NCI-H1417 (cell line): ENCODE measurements at places on chromosomes 3 and 15.
A peak's percentile ranks its signal among the peaks of the same experiment; 100 is the strongest.

GRCh38 chr3:141489203-141489602 is 2.4 kb downstream of the RASA2 start:
- no peak for DNase-seq

GRCh38 chr3:64163755-64164148 is 61.5 kb downstream of the PRICKLE2 start:
- no peak for DNase-seq

DNA sequence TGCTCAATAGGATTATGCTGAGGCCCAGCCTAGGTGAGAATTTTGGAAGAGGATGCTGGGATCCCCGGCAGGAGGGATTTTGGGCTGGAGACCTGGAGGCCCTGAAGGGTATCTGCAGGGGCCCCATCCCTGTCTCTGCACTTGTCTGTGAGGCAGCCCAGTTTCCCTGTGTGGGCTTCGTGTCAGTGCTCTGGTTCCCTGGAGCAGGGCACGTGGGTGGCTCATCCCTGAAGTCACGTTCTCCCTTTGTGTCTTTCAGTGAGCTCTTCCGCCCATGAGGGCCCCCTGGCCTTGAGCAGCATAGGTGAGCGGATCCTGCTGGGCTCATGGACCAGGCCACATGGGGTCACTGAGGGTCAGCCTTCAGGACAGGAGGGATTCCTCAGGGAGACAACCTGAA is 217.9 kb downstream of the SNRPN start:
- DNase-seq, result no peak

DNA sequence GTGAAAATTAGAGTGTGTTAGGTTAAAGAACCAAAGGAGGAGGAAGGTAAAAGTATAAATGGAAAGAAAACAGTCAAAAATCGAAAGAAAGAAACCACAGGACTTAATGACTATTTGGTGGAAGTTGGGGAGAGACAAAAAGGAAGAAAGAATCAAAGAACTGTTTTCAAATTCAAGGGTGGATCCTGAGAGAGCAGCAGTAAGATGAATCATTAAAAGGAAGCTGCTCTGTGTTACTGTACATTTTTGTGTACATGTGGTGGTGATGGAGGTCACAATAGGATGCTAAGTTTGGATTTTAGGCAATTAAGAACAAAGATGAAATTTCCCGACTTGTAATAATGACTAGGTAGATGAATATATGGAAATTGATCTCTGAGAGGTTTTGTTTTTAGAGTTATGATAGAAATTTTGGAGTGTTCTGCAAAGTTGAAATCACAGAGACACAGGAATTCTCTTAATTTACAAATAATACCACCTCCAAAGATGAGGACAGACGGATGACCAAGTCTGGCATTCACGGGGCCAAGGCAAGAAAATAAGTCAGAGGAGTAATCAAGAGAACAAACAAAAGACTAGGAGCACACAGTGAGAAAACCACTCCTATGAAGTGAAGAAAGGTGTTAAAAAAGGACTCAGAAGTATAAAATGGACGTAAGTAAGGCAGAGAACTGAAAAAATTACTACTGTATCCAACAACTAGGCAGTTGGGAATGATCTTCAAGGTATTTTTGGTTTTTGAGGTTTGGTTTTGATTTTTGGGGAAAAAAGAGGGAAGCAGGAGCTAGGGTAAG is 7.1 kb downstream of the DHX36 start:
- DNase-seq, result no peak

DNA sequence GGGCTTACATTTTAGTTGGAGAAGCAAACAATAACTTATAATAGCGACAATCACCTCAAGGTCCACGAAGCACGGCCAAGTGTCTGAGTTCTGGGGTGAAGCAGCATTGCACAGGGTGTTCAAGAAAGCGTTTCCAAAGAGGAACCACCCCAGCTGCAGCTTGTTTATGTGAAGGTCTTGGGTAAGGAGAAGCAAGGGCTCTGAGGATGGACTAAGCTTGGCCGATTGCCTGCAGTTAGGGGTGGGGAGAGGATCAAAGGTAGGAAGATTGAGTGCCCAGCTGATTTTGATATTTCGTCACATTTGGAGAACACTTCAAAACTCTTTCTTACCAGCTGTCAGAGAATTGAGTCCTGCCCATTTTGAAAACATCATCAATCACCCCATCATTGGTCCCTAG is 321.6 kb upstream of the DNAJC19 start:
- DNase-seq, result peak; percentile 40

DNA sequence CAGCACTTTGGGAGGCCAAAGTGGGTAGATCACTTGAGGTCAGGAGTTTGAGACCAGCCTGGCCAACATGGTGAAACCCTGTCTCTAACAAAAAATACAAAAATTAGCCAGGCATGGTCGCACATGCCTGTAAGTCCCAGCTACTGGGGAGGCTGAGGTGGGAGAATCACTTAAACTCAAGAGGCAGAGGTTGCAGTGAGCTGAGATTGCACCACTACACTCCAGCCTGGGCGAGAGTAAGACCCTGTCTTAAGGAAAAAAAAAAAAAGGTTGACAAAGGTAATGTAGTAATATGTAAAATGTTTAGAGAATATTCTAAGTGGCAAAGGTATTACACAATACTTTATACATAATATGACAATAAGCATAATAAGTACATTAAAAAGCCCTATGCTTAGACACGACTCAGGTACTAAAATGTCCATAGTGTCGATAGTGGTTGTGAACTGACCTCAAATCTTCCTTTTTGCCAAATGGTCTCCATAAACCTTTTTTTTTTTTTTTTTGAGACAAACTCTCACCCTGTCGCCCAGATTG is 16.5 kb downstream of the RPN1 start:
- no peak for DNase-seq

GRCh38 chr3:147906285-147906684 is 497.1 kb downstream of the ZIC1 start:
- DNase-seq, result no peak

DNA sequence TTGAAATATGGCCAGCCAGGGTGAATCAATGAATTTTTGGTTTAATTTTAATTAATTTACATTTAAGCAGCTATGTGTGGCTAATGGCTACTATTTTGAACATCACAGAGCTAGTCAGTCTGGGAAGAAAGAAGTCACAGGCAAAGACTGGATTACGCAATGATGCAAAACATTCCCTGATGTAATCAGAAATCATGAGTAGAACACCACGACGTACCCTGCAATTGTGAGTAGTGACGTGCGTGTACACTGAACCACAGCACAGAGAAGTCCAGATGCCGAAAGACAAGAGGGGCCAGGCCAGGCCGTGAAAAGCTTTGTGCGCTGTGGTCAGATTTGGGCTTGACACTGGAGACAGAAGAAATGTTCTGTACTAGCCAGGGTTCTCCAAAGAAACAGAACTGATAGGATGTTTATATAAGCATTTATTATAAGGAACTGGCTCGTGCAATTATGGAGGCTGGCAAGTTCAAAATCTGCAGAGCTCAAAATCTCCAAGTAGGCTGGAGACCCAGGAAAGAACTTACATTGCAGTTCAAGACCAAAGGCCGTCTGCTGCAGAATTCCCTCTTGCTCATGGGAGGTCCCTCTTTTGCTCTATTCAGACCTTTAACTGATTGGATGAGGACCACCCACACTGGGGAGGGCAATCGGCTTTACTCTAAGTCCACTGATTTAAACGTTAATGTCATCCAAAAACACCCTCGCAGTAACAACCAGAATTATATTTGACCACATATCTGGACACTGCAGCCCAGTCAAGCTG is 44.6 kb downstream of the SH3BP5 start:
- DNase-seq, result no peak

- DNase-seq, result no peak
Measured at GRCh38 chr3:54759166-54759565, 168.7 kb downstream of the LRTM1 start.

DNA sequence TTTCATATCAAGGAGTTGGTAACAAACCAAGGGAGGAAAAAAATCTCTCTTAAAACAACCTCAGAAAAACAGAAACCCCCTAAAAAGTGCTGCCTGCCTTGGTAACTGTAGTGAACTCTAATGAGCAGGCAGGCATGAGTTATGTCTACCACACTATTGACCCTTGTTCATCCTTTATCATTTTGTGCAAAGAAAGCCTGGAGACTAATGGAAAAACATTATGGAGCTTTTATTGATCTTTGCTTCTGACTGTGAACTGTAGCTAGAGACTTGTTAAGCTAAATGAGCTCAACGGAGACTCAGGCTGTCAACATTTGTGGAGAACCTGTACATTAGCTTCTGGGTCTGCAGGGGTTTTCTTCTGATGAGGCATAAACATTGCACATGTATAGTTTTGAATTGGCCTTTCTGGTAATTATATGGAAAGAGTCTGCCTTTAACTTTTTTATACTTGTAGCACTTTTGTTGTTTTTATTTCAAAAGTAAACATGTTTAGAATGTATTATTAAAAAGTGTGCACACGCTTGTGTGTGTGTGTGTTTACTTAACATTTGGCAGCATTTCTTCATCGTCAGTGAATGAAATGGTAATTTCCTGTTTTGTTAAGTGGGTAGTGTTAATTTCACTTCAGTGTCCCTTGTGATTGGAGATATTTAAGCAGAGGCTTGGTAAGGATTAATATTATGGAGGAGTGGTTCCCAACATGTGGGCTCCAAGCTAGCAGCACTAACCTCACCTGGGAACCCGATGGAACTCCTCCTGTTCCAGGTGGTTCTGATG is 15.9 kb upstream of the SPTSSB start:
- no peak for DNase-seq

DNA sequence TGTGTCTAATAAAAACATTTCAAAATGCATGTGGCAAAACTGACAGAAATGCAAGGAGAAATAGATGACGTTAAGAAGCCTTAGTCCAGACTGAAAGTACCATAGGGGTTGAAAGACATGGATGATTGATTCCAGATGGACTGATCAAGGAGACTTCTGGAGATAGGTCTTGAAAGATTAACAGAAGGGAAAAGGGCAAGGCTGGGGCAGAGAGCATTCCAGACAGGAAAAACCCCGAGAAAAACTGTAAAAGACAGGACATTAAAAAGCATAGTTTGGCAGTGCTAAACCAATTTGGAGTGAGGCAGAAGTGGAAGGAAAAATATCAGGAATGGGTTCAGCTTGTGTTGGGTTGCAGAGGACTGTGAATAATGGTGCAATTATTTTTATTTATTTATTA is 375.2 kb upstream of the SGO1 start:
- DNase-seq, result no peak

GRCh38 chr3:15708882-15709677 is 88.7 kb downstream of the ANKRD28 start:
- no peak for DNase-seq

GRCh38 chr3:8450618-8451017 is 51.0 kb upstream of the LMCD1 start:
- DNase-seq, result no peak

DNA sequence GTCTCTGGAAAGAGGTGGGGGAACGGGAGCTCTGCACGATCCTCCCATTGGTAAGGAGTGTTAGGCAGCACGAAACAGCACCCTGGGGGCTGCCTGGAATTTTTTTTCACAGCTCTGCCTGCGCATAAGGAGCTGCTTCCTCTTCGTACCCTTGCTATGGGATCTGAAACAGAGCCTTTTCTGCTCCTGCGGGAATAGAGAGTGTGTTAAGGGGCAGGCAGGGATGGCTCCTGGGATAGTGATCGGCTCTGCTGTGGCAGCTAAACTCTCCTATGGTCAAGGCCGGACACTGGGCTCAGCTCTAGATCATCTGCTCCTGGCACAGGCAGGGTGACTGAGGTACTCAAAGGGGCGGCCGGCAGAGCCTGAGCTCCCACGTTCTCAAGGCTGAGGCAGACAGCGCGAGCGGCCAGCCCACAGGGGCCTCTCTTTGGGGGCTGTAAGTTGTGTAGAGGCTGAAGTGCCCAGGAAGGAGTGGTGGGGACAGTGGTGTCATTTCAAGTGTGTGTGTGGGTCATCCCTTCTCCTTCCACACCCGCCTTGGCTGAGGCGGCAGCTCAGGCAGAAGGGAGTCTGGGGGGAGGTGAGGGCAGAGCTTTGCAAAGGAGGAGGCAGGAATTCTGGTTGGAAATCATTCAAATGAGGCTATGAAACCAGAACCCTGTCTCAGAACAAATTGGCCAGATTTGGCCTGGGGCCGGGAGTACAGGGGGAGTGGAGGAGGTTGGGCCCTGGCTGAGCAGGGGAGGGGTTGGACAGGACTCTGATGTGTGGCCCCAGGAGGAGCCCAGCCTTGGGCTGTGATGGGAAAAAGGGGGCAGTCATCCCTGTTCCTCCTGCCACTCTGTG is 31.0 kb downstream of the EPHB3 start:
- no peak for DNase-seq

GRCh38 chr3:107523289-107523538 is 452 bp downstream of the BBX start:
- peak; percentile 86 for DNase-seq

DNA sequence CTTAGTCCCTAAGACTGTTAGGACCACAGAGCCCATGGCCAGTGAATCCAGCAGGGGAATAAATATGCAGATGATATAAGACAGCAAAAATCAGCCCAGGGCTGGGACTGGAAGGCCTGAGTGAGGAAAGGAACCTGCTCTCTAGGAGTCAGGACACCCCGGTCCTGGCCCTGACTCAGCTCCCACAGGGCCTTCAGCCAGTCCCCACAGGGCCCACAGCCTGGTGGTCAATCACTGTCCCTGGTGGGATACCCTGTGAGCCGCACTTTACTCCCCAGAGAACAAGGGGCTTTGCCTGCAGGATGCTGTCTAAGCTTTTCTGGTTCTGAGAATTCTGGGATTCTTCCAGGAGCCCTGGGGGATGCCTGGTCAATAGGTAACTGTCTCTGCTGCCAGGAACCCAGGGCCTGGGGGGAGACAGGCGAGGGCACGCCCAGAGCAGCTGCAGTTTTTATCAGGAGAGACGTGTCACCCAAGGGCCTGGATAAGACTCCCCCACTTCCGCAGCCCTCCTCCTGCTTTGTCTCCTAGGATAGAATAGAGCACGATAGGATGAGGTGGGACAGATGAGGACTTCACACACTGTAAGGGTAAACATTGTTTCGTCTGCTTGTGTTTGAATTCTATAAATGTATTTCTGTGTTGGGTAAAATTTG is 49.5 kb upstream of the MCF2L2 start:
- DNase-seq, result no peak

DNA sequence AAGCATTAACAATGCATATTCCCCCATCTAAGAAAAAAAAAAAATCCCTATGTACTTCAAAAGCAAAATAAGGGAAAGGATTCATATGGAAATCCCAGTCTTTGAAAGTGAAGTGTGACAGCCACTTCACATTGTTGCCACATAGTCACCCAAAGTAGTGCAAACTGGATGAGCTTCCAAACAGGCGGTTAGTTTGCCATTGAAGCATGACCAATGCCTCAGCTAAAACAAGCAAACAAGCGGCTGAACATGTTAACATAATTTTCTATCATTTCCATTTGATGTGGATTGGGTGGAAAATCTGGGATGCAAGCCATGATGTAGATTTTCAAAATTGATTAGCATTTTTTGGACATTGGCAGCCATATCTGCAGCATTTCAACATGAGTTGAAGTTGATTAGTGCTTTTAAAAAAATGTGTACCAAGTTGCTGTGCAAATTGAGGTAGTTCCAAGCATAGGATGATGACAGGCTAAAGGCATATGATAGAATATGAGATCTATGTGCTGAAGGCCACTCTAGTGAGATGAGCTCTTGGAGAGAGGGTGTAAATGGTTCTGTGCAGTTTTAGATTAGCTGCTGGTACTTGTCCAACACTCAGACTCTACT is 405.2 kb downstream of the NR2F2 start:
- peak; percentile 72 for DNase-seq
